ENCODE measurements at places on chromosomes 4 and X. TPM values are rescaled to one million over a fixed set of nuclear protein-coding genes. Genes with fewer than 3 reads are reported as not detected.

The ZBTB33 gene
- 13.3 TPM for total RNA-seq

The PAGE4 gene
- not detected for total RNA-seq

The HMX1 gene
- not detected for total RNA-seq

The PRPS1 gene
- 38.3 TPM for total RNA-seq

The RRAGB gene
- total RNA-seq: 17.1 TPM

The CD40LG gene
- total RNA-seq: not detected

The TMEM144 gene
- 2.5 TPM for total RNA-seq

The PARM1 gene
- total RNA-seq: under 0.01 TPM

The STK32B gene
- 13.7 TPM for total RNA-seq

The IL2RG gene
- not detected for total RNA-seq

The BEX1 gene
- 56.3 TPM for total RNA-seq

The CPZ gene
- 4.0 TPM for total RNA-seq

The ADH1C gene
- 0.48 TPM for total RNA-seq

The NXF2 gene
- not detected for total RNA-seq

The POLA1 gene
- 28.6 TPM for total RNA-seq

The CWH43 gene
- not detected for total RNA-seq

The TMEM154 gene
- 0.60 TPM for total RNA-seq

Measured in RPMI7951 (cell line).